Chondrocyte (in vitro differentiated cells): ENCODE measurements at places on chromosomes 2 and 18. TPM values are rescaled to one million over a fixed set of nuclear protein-coding genes. Genes with fewer than 3 reads are reported as not detected.

GRCh38 chr2:121004359-121004758 lies 268.7 kb downstream of the GLI2 start:
- peak; percentile 51 for DNase-seq

Gene PELI1
- total RNA-seq = 15.9 to 24.4 TPM (median 22.7 TPM) in 3 replicates

GRCh38 chr2:128073278-128073677 lies 17.7 kb upstream of the UGGT1 start:
- no peak for DNase-seq

Gene TCF23
- not detected in 3 replicates for total RNA-seq

DNA sequence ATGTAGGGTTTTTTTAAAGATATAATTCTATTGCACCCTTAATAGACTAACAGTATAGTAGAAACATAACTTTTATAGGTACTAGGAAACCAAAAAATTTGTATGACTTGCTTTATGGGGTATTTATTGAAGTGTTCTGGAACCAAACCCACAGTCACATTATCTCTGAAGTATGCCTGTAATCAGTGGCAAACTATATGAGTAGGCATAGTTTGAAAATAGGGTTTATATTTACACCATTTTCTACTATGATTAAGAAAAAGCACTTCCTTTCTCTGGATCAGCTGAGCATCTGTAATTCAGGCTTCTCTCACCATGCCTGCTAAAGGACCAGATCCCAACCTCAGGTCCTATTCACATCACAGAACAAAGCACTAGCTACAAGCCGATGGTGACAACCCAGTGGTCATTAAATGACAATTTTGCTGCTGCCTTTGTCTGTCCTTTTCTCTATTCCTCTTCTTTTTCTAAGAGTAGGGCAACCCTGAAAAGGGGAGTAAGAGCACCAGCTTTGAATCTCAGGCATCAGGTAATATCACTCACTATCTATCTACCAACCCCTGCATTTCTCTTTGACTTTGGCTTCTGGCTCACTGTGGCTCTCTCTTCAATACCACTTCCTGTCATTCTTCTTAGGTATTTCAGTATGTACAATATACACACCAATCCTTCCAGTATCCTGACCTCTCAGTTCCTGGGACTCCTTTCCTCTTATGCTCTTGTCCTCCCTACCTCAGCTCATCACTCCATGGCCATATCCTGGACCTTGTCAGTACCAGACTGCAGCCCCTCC lies 14.4 kb downstream of the NEMP2 start:
- no peak for DNase-seq

DNA sequence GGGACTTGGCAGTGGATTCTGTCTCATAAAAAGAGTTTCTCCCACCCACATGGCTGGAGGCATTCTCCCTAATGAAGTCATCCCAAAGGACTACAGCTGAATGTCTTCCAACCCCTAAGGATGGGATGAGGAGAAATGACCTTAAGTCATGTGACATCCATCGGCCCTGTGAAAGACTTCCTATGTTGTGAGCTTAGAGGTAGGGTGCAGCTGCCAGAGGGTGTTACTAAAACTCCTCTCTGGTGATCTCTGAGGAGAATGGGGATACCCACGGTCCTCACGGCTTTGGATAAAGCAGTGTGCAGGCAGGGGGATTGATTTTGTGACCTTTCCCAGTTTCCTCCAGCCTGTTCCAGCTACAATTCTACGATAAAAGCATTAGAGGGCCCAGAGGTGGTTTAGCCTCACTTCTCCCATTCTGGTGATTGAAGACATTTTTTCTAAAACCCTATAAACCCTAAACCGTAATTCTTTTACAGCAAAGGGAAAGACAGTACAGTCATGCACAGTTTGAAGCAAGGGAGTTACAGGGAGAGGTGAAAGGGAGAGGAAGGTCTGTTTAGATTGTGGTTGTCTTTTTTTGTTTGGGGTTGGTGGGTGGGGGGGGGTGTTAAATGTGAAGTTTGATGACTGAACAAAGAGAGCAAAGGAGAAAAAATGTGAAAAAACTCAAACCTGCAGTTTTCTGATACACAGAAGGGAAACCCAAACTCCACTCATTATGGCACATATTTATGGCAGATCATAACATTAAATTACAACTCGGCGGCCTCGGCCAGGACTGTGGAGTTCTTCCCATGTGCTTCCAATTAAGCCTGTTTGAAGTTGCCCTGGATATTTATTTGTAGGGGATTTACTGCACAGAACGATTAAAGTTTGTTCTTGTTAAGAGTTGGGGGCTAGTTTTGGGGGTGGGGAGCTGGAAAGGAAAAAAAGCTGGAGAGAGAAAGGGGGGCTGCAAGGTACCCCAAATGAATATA lies 26.6 kb upstream of the SLC14A2 start:
- no peak for DNase-seq

DNA sequence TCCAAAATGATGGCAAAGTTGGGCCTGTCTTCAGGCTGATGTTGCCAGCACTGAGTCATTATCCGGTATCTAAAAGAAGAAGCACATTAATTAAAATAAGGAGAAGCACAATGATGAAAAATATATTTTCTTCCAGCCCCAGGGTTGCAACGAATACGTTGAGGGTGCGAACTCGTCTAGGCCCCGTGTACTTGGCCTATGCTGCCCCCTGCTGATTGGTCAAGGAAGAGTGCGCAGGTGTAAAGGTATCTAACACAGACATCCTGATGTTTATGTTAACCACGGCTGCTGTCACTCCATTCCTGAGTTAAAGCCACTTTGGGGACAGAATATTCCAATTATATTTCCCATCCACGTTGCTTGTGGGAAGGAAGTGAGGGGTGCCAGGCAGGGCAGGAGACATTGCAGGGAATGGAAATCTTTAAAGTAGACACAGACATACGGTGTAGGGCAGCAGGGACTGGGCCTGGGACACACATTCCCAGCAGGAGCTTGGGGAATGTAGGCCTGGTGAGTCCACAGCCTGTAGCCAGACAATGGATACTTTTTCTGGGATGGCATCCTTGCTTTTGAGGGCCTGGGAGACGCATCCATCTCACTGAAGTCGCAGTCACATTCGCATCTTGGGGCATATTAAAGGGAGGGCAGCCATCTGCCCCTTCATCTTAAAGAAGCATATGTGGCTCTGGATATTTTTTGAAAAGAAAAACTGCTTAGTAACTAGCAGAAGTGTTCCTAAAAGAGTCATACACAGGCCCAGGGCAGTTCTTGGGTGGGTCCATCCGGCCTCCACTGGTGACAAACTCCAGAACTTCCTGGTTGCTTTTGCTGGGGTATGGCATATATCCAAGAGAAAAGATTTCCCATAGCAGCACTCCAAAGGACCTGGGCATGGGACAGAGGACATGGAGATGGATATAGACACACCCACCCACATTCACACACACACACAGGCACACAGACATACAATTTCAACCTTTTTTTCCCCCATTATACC lies 81.9 kb downstream of the CLIP4 start:
- no peak for DNase-seq

DNA sequence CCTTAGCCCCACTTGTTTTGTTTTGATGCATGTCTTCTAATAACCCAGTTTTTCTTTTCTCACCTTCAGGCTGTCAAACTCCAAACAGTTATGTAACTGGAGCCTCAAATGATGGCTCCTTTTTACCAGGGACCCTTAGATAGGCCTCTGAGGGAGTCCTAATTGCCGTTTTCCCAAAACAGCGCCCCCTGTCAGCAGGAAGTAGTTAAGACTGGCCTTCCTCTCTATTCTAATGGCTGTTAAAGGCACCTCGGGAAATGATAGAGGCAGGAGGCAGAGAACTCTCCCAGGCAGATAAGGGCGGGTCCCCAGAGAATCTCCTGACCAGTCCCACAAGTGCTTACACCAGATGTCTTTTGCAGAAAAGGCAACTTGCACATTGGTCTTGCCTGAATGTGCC lies 123.2 kb downstream of the KCNS3 start:
- DNase-seq = no peak

- DNase-seq = no peak
These were observed 7.4 kb downstream of the PMAIP1 start for GRCh38 chr18:59907172-59907571.

GRCh38 chr18:27778441-27778840 lies 398.5 kb downstream of the CDH2 start:
- DNase-seq = no peak

- DNase-seq = no peak
These were observed 7.9 kb downstream of the IL1RN start for GRCh38 chr2:113135317-113135716.

DNA sequence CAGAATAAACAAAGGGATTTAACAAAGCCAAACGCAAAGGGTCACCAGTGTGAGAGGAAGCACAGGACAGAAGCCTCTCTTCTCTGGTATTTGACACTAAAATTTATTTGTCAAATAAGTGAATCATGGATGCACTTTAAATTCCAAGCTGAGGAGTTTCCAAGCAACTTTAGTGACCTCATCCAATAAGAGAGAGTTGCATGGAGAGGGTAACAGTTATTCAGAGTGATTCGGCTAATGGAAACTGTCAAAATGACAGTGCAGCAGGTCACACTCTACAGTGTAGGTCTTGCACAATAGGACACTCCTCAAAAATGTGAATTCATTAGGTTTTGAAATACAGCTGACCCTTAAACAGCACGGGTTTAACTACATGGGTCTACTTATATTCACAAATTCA lies 103.9 kb upstream of the ACVR1C start:
- no peak for DNase-seq

GRCh38 chr2:173145454-173145853 lies 69.8 kb downstream of the MAP3K20 start:
- no peak for DNase-seq

Gene C2orf78
- not detected in 3 replicates for total RNA-seq

DNA sequence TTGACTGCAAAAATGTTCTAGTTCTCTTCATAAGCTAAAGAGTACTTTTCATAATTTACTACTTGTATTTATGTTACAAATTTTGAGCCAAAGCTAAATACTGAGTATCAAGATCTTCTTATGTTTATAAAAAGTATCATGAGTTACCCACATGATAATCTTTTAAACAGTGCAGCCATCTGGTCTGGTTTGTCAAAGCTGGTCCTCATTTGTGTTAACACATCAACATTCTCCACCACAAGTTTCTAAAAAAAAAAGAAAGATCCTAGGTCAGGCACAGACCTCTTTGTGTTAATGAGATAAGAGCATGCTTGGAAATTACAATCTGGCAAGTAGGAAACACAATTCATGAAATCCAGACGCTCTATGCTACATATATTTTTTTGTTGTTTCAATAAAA lies 75.5 kb upstream of the FRZB start:
- DNase-seq = no peak

DNA sequence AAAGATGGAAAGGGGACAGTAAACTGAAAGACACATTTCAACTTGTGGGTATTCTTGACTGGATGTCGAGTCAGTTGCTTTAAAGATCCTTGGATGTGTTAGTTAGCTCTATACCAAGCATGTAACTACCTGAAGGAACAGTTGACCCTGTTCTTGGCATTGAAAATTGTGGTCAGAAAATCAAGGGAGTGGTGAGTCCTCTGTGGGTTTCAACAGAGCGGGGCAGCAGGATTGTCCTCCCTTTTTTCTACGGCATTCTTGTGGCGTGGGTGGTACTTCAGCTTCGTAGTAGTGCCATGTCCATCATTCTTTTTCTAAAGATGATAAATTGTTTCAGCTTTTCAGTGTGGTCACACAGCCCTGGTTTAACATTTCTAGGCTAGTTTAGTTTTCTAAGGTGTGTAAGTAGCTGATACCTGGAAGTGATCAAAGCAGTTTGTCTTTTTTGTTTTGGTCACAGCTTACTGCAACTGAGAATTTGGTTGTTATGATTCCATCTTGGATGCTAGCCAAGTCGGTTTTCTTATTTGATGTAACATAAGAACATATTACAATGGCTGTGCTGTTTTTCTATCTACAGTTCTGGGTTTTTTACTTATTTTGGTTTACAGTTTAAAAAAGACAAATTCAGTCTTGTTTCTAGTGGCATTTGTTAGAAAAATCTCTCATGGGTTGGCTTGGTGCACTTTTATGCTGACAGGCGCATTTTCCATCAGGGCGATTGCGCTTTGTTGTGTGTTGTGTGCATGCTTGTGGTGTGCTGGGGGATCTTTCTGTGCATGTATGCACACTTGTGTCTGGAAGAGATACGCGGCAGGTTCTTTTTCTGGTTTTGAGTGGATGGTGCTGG lies 84.7 kb downstream of the ZNF407 start:
- DNase-seq = no peak

GRCh38 chr2:227759411-227760118 lies 13.9 kb downstream of the SCYGR8 start:
- DNase-seq = no peak

DNA sequence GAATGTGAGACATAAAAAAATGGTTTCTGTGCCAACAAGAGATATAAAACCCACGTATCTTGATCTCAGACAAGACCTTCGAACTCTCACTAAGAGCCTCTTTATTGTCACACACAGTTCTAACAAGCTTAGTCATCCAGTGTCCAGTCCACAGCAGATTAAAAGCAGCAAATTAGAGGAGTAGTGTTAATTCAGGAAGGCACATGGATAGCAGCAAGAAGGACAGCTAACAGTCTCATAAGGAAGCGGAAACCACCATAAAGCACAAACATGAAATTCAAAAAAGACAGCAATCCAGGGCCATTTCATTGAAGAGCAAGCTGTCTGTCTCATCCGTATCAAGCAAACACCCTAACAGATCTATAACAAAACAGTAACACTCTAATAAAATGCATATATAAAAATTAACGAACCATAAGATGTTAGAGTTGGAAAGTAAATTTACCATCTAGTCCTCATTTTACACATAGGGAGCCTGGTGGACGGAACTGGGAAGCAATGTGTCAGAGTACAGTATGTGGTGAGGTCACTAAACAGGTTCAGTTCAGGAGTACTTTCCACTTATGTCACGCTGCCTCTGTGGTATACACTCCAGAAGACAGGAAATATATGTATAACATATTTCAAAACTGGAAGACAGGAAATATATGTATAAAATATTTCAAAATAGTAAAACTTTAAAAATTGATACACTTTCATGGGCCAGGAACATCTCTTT lies 18.3 kb downstream of the AAK1 start:
- DNase-seq = no peak
